Stimulated activated CD8-positive, alpha-beta memory T cell treated with anti-CD3 and anti-CD28 coated beads, Interleukin-4, amount 100 ng/mL, for 4 hours (primary cell): ENCODE measurements at places on chromosomes 2 and 18.
A peak's percentile ranks its signal among the peaks of the same experiment; 100 is the strongest.

DNA sequence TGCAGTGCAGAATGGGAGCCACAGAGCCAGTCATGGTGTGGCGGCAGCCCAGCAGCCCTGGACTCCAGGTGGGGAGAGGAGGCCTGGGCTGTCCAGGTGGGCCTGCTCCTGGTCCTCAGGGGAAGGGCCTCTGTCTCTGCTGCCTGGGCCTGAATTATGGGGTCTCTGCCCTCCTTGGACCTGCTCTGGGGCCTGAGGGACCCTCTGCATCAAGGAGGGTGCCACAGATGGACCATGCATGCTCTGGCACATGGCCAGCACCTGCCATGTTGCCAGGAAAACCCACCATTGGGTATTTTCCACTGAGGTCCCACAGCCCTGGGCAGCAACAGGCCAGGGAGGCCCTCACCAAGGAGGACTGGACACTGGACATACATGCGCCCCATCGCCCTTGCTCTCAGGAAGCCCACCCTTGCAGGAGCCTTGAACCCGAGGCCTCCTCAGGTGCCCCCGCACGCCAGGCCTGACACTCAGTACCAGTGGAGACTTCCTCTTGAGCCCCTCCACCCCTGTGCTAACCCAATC is 107.1 kb downstream of the NDUFA10 start:
- no peak for DNase-seq

- DNase-seq, result no peak
Observed at GRCh38 chr2:36174920-36175319, 180.7 kb upstream of the CRIM1 start.

GRCh38 chr18:60070631-60071030 is 170.8 kb downstream of the PMAIP1 start:
- DNase-seq, result no peak

GRCh38 chr2:19050354-19050753 is 308.1 kb downstream of the OSR1 start:
- DNase-seq, result no peak

DNA sequence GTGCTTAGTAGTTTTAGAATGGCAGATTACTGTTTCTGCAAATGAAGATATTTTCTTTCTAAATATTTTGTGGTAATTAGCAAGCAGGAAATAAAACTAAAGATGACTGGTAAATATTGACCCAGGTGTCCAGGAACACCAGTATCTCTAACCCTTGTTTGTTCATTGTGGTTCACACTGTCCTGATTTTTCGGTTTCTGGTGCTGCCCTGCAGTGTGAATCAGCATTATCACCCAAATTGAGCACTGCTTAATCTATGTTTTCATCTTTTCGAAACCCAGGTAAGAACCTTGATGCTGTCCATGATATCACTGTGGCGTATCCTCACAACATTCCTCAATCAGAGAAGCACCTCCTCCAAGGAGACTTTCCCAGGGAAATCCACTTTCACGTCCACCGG is 167.4 kb downstream of the CAPN13 start:
- no peak for DNase-seq

GRCh38 chr18:48026216-48026615 is 95.8 kb upstream of the SMAD2 start:
- DNase-seq, result no peak

- DNase-seq, result no peak
Observed at GRCh38 chr2:238890618-238891456, 43.0 kb downstream of the TWIST2 start.

DNA sequence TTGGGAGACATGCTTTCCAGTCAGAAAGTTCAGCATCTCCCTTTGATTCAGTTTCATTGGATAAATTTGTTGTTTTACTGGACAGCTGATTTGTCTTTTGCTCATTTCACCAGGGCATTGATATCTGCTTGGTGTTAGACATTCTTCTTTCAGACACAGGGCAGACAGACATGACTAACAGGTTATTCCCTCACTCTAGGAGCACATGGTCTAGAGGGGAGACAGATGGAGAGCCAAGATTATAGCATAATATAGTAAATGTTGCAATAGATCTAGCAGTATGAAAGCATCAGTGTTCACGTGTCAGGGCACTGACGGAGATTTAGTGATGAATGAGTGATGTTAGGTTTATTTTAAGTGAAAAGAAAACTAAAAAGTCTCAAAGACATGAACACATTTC is 187.0 kb upstream of the CYRIA start:
- DNase-seq, result no peak

GRCh38 chr18:22277758-22278157 is 108.4 kb downstream of the GATA6 start:
- DNase-seq, result no peak

DNA sequence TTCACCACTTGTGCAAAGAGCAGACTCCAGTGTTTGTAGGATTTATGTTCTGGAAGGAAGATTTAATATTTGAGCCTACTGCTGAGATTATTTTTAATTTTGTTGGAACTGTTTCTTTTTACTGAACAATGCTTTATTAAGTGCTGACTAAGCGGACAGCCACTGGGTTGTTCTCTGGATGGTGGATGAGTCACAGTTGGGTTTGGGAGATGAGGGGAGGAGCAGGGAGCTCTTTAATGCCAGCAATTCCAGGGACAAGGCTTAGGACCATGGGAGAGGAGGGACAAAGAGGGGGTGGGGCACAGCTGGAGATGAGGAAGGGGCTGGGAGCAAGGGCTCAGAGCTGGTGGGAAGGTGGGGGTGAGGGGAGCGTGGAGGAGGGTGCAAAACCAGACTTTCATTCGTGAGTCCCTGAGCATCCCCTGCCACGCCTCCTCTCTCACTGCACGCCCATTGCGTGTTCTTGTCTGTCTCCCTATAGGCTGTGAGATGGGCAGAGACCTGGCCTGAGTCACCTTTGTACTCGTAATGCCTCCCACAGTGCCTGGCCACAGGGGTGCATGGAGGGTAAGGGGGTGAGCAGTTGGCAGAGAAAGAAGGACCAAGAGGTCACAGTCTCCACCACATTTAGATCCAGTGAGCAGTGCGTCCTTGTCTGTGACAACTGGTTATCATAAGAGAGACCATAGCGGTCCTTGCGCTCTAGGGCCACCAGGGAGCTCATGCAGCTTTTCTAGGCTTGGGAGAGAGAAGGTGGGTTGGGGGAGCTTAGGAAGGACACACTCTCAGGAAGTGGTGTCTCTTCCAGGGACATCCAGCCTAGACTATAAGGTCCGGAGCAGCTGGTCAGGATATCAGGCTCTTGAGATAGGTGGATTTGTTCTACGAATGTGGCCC is 18.4 kb downstream of the SLC4A3 start:
- no peak for DNase-seq

GRCh38 chr2:64262816-64263215 is 118.6 kb upstream of the PELI1 start:
- DNase-seq, result no peak

DNA sequence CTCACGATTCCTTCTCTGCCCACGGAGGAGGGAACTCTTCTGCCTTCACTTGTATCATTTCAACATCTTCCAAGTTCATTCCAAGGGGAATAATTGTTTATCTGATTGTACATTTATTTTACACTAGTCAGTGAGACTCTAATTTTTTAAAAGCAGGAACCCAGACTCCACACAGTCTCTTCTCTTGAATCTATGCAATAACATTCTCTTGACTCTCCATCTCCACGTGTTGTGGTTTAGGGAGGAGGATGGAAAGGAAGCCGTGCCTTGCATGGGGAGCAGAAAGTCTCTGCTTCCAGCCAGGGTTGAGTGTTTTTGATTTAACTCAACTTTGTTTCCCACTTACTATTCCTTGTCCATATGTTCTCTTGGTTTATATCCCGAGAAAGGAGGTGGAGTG is 131.1 kb upstream of the RIOK3 start:
- DNase-seq, result no peak

GRCh38 chr18:23580677-23581367 is 5.5 kb downstream of the NPC1 start:
- DNase-seq, result no peak

DNA sequence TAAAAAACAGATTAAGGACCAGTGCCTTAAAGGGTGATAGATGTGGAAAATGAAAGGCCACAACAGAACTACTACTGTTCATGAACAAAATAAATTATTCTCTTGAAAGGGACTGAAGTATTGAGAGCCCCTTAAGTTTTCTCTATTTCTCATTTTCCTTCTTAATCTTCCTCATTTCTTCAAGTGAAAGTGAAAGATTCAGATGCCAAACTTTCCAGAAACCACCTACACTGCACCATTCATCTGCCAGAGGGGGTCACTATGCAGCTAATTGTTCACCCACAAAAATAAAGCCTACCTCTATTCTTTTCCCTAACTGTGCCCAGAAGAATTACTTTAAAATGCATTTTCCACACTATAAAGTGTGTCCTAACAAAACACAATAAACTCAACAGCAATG is 140.1 kb downstream of the NR4A2 start:
- DNase-seq, result no peak

DNA sequence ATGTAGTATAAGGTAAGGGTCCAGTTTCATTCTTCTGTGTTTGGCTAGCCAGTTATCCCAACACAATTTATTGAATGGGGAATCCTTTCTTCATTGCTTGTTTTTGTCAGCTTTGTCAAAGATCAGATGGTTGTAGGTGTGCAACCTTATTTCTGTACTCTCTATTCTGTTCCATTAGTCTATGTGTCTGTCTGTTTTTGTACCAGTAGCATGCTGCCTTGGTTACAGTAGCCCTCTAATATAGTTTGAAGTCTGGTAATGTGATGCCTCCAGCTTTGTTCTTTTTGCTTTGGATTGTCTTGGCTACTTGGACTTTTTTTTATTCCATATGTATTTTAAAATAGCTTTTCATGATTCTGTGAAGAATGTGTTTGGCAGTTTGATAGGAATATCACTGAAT is 222.1 kb downstream of the XIRP2 start:
- DNase-seq, result no peak

- DNase-seq, result no peak
Observed at GRCh38 chr2:112869258-112869842, 32.8 kb upstream of the IL1B start.

DNA sequence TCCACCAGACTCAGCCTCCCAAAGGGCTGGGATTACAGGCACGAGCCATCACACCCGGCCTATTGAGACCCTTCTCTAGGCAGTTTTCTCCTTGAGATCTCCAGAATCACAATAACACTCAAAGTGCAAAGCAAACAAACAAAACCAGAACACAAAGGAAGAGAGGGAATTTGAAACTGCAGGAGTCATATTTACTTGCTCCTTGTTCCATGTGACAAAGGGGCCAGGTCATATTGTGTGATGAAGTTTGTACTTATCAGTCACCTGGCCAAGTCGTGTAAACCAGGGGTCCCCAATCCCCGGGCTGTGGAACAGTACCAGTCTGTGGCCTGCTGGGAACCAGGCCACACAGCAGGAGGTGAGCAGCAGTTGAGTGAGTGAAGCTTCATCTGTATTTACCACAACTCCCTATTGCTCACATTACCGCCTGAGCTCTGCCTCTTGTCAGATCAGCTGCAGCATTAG is 26.5 kb downstream of the SCYGR8 start:
- DNase-seq, result no peak

DNA sequence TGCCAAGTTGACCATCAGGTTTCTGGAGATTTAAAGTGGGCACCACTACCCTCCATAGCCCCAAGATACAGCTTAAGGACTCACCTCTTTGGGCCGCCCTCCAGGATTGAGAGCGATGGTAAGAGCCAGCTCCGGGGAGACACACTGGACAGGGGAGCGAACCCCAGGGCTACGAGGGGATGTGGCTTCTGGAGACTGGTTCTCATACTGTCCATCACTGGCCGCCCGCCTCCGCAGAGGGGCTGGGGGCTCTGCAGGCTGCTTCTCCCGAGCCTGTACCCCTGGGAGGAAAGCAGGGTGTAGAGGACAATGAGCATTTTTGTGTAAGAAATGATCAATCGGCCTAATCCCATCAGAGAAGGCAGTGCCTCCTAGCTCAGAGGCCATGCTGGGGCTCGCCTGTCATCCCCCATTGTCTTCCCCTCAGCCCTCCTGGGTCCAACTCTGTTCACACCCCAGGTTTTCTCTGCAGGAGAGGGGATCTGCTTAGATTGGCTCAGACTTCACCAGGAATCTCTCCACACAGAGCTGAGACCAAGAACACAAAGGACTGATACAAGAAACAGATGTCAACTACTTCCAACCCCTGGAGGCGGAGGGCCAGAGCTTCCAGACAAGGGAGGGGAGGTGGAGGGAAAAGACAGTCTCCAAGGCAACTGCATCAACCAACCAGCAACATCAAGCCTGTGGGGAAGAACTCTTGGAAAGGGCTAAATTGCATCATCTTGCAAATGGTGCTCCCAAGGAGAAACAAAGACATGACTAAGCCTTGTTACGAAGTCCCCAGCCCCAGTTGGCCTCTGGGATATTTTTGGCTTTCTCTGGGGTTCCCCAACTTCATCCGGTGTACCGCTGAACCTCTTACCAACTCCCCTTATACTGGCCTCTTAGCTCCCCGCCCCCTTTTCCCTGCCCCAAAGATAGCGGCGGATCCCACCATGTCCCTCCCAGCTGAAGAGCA is 166.6 kb downstream of the TNS1 start:
- DNase-seq, result no peak

- DNase-seq, result no peak
Observed at GRCh38 chr2:112474844-112475486, 7.0 kb upstream of the TTL start.

- DNase-seq, result no peak
Observed at GRCh38 chr2:3254442-3254941, 123.1 kb downstream of the EIPR1 start.

DNA sequence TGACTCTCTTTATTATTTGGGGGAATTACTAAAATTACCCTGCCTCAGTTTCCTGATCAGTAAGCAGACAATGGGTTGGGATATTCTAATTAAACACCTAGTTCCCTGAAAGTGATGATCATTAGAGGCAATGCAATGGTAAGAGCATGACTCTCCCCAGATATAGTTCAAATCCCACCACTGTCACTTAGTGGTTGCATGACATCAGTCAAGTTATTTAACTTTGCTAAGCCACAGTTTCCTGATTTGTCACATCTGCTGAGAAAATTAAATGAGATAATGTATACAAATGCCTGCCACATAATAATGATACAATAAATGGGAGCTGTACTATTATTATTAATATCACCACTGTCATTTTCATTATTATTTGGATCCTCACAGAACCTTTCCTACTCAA is 29.9 kb downstream of the ZEB2 start:
- DNase-seq, result no peak

GRCh38 chr18:13726972-13727331 is 479 bp downstream of the RNMT start:
- DNase-seq, result peak; percentile 1

DNA sequence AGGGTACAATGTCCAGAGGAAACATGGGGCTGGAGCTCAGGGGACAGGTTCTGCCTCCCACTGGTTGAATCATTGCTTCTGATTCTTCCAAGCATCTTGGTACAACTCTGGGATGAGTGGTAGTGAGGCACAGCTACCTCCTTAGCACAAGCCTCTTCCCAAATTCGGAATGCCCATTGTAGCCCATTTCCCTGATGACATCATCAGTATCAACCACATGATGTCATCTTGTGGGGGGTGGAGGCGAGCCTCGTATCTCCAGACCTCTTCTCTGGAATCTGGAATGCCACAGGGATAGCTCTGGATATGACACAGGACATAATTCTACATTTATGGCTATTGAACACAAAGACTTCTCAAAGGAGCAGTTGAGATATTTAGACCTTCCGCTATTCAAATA is 715.2 kb downstream of the RNF144A start:
- DNase-seq, result no peak
